ENCODE measurements at places on chromosomes 6 and 20. TPM values are rescaled to one million over a fixed set of nuclear protein-coding genes. Genes with fewer than 3 reads are reported as not detected.

- no peaks in the 10 kb centered on the region for H3K36me3 ChIP-seq
- DNase-seq = no peak
- no peak overlapping the region for H3K27ac ChIP-seq
- H3K4me3 ChIP-seq = no peak overlapping the region
- no peaks in the 10 kb centered on the region for H3K27me3 ChIP-seq
Measured at GRCh38 chr6:80440496-80441115, 334.1 kb downstream of the BCKDHB start.

DNA sequence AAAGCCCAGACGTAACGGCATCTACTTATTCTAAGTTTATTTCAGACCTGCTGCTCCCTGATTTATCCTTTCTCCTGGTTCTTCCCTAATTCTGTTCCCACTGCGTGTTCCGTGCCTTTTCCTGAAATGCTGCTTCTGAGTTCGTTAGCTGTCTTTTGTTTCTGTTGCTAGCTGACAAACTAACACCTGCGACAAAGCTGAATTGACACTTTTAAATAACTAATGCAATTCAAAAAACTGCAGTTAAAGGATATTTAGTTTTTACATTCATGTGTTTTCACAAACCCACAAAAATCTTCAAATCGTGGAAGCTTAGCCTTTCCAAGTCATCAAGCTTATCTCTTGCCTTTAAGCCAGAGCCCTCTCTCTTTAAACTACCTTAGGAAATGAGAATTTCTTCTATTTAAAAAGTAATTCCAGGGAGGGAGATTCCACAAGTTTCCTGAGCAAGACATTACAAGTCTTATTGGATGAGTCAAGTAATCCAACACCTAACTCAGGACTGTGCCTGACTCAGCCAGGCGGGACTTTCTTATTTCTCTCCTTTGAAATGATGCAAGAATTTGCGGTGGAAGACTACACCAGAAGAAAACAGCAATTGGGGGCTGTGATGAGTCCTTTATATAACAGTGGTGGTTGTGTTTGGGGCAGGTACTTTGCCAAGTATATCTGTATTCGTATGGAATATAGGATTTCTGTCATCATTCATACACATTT, 6.3 kb downstream of the ADTRP start:
- no peaks in the 10 kb centered on the region for H3K36me3 ChIP-seq
- H3K27ac ChIP-seq = no peak overlapping the region
- DNase-seq = no peak
- H3K27me3 ChIP-seq = no peaks in the 10 kb centered on the region
- H3K4me3 ChIP-seq = no peak overlapping the region

DNA sequence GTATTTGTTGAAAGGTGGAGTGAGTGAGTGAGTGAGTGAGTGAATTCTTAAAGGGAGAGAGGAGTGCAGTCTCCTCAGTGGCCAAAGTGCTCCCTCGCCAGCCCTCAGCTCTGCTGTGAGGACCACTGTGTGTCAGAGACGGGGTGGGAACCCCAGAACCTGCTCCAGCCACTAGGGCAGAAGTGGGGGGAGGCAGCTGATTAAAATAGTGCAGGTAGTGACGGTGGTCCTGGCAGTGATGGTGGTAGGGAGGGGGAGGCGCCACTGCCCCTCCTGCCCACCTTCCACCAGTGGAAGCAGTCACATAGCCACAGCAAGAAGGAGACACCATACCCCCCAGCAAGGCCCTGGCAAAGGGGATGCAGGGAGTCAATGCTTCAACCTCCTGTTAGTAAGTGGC, 133.5 kb downstream of the PHACTR3 start:
- DNase-seq = no peak
- H3K27ac ChIP-seq = no peak overlapping the region
- no peak overlapping the region for H3K4me3 ChIP-seq
- H3K27me3 ChIP-seq = no peaks in the 10 kb centered on the region

DNA sequence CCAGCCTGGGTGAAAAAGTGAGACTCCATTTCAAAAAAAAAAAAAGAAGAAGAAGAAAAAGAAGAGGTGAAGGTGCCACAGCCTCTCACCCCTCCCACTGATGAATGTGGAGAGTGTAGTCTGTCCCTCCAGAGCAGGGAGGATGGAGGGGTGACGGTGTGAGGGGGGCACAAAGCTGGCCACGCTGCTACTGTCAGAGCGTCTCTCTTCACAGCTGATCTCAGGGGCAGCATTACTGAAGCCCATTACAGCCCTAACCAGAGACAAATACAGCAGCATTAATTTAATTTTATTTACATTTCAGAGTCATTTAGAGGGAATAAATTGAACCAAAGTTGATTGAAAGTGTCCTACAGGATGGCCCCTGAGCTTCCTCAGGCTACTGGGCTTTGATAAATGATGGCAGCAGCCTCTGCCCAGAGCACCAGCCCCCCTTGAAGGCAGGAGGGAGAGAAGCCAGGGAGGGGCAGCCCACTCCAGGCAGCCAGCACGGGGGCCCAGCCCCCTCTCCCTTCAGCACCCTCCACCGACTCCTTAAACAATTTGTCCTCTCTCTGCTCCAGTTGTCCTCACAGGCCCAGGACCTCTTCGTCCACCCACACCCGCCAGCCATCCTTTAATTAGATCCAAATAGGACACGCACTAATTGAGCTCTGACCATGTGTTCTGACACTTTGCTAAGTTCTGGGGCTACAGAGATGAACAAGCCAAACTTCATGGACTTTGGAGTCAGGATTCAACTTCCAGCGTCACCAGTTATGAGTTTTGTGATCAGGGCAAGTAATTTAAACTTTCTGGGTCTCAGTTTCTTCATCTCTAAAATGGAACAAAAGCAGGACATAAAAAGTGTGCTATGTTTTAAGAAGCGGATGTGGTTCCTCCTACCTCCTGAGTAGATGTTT, 18.6 kb upstream of the ZFAND3 start:
- H3K27ac ChIP-seq = no peak overlapping the region
- DNase-seq = no peak
- no peak overlapping the region for H3K4me3 ChIP-seq
- H3K4me1 ChIP-seq = no peaks in the 10 kb centered on the region

GRCh38 chr6:136658711-136659110, 108.5 kb upstream of the MAP7 start:
- H3K4me3 ChIP-seq = no peak overlapping the region
- DNase-seq = no peak
- H3K27ac ChIP-seq = no peak overlapping the region

GRCh38 chr6:69284176-69284730, 512.6 kb downstream of the LMBRD1 start:
- H3K27me3 ChIP-seq = no peaks in the 10 kb centered on the region
- no peak overlapping the region for H3K4me3 ChIP-seq
- no peak for DNase-seq
- no peaks in the 10 kb centered on the region for H3K4me1 ChIP-seq

DNA sequence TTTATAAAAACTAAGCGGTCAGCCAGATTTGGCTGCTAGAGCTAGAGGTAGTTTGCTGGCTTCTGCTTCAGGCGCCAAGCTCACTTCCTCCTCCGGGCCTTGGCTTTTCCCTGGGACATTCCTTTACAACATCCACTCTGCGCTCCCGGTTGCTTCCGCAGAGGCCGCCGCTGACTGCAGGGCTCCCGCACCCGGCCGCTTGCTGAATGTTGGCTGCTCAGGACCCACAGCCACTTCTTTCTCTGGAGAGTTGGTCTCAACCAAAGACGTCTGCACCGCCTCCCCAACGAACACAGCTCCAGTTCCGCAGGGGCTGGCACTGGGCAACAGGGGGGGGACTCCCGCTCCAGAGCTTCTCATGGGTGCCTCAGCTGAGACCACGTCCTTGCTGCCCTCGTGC, 282.8 kb downstream of the TFAP2C start:
- H3K4me1 ChIP-seq = no peaks in the 10 kb centered on the region
- no peaks in the 10 kb centered on the region for H3K36me3 ChIP-seq
- no peaks in the 10 kb centered on the region for H3K27me3 ChIP-seq
- H3K27ac ChIP-seq = no peak overlapping the region
- no peak overlapping the region for H3K4me3 ChIP-seq

EFCAB8 gene
- total RNA-seq = 1.2 TPM

CCN6 gene
- not detected for total RNA-seq

MCM8 gene
- 14.3 TPM for total RNA-seq

Measured in natural killer cell (primary cell).